ENCODE measurements at places on chromosomes 1 and 21.

- peak; percentile 82 for DNase-seq
Observed at GRCh38 chr1:156160743-156161171, 7.4 kb downstream of the SEMA4A start.

DNA sequence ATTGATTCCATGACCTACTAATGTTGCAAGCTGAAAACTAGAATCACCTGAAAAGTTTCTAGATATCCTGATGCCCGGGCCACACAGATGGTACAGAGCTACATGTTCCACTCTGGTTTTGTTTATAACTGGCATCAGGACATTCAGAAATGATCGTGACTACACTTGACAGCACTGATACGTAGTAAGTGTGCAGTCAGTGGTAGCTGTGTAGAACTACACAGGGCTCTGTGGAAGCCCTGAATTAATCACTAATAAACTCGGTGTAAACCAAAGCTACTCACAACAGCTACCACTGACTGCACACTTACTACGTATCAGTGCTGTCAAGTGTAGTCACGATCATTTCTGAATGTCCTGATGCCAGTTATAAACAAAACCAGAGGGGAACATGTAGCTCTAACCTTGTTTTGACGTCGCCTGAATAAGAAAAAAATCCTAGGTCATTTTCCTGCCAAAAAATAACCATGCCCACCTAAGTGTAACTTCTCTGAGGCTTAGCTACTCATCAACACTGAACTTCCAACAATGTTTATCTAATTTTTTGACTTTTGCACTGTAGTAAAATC lies 149.7 kb downstream of the TGFBR3 start:
- no peak for DNase-seq

DNA sequence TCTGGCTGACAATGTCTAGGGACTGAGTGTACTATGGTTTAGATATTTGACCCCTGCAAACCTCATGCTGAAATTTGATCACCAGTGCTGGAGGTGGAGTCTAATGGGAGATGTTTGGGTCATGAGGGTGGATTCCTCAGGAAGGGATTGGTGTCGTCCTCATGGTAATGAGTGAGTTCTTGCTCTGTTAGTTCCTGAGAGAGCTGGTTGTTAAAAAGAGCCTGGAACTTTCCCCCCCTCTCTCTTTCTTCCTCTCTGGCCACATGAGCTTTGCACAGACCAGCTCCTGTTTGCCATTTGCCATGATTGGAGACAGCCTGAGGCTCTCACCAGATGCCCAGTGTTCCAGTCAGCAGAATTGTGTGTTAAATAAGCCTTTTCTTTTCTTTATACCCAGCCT lies 36.6 kb upstream of the CNIH3 start:
- DNase-seq = no peak

- DNase-seq = no peak
Observed at GRCh38 chr1:45623972-45624371, at the start of gene CCDC17. TSS of gene CCDC17 (minus strand) at chr1:45624054. CDS start at chr1:45623909, 145 bp downstream.

- DNase-seq = peak; percentile 39
Observed at GRCh38 chr1:17919525-17920439, 164.6 kb downstream of the ACTL8 start.

DNA sequence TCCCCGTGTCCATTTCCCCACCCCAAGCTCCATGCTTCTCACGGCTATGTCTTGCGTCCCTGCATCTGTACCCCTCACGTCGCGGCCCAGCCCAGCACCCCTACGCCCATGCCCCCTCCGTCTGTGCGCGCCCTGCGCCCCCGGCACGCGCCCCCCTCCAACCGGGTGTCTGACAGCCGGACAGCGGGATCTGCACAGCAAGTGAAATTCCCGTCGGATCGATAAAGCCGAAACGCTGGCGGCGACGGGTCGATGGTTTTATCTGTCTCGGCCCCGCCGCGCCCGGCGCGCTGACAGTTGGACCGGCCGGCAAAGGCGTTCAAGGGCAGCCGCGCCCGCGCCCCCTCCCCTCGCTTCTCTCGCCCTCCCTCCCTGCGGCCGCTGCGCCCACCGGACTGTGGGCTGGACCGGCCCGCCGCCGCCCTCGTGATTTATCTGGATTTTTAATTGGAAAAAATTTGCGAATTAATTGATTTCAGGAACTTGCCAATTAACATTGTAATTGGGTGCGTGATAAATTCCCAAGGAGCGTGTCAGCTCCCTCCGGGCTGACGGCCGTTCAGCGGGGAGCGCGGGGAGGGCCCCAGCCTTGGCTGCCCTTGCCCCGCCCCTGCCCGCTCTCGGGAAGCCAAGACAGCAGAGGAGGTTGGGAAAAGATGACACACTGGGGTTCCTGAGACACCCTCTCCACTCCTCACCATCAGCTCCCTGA lies 57.1 kb downstream of the TMEM53 start:
- no peak for DNase-seq
